Pancreas (tissue), 10 donors: ENCODE measurements at places on chromosomes 12 and 14. TPM values are rescaled to one million over a fixed set of nuclear protein-coding genes. Genes with fewer than 3 reads are reported as not detected.

The FAM90A1 gene
- 1.2 TPM for total RNA-seq

DNA sequence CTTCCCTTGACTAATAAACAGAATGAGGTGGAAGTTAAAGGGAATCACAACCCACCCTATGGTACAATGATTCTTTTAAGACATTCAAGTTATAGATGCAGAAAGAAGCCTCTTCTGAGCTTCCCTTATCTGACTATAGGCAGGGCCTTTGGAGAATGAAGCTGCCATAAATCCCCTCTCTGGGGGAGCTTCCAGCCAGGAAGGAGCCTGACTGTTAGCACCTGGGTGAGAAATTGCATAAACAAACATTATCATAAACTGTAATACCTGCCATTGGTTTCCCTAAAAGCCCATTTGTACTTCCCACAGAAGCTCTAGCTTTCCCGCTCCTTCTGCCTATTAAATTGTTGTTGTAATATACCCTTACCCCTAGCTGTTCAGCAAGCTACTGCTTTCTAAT is 81.3 kb upstream of the RESF1 start:
- DNase-seq, result no peak

The SDR9C7 gene
- not detected for total RNA-seq

- DNase-seq, result peak; percentile 74
Measured at GRCh38 chr12:56007564-56008559, 10.8 kb downstream of the SUOX start.

The DNAI7 gene
- total RNA-seq, result 0.86 TPM

DNA sequence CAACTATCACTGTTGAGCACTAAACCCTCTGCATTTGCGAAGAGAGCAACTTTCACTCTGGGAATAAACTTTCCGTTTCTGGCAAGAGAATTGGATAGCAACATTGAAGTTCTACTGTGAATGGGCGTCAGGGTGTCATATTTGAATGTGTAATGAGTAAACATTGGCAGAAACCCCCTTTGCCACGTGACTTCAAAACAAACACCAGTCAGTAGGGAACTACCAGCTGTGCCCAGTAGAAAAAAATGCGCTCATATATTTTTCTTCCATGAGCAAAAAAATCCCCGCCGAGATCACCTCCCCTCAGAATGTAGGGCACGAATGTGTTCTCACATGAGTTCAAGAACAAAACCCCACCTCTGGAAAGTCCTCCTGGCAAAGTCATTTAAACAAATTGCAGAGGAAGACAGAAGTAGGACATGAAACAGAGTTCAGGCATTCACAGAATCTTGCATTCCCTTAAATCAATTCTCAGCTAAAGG is 80.6 kb downstream of the BTG1 start:
- peak; percentile 89 for DNase-seq

DNA sequence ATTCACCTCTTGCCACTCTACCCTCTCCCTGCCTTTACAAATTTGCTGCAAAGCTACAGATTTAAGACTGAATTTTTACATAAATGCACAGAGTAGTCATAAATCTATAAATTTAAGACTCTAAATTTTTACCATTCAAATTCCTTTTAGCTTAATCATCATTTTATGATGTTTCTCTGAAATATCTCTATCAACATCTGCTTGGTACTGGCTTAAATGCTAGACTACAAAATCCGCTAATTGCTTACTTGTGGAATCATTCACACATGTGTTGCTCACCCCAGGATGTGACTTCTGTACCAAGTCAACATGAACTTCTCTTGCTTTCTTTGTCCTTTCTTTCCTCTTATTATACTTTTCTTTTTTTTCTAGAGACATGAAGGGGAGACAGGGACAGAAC is 109.2 kb downstream of the GALC start:
- DNase-seq, result no peak

DNA sequence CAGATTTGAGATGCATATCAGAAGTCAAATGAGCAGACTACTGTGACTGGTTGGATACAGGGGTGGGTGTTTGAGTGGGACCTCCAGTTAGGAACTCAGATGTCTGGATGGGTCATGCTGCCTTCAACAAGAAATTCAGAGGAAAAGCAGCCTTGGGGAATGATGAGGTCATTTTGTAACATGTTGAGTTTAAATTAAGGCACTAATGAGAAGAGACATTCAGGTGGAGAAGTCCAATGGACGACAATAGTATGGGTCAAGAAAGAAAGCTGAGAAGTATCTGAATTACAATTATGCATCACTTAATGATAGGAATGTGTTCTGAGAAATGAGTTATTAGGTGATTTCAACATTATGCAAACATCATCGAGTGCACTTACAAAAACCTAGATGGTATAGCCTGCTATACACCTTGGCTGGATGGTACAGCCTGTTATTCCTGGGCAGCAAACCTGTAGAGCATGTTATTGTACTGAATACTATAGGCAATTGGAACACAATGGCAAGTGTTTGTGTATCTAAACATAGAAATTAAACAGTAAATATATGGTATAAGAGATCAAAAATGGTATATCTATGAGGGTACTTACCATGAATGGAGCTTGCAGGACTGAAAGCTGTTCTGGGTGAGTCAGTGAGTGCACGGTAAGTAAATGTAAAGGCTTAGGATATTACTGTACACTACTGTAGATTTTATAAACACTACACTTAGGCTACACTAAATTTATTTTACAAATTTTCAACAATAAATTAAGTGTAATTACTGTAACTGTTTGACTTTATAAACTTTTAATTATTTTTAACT is 414.7 kb downstream of the RAD51B start:
- DNase-seq, result no peak

DNA sequence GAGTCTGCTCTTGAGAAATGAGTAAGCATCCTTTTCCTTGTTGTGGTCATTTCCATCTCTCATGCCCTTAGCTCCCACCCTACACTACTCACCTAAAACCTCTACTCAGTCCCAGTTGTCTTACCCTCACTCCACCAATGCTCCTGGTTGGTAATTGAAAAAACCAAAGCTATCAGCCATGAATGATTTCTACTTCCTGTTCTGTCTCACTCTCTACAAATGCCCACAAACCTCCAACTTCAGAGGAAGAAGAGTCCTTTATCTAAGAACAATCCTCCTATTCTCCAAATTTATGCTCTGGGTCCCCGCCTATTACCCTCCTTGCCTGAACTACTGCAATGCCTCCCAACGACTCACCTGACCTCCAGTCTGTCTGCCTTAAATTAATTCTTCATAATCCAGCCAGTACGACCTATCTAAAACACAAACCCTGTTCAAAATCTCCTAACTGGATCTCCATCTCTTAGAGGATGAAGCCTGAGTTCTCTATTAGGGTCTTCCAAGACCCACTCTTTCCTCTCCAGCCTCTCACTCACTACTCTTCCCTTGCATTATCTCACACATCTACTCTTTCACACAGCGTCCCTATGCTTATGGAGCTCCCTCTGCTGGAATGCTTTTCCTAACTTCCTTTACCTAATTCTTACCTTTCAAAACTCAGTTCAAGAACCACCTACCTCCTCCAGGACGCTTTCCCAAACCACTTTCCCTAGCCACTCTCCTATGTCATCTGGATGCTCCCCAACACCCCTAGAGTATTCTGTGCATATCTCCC is 2.2 kb downstream of the DHRS1 start:
- DNase-seq, result no peak

DNA sequence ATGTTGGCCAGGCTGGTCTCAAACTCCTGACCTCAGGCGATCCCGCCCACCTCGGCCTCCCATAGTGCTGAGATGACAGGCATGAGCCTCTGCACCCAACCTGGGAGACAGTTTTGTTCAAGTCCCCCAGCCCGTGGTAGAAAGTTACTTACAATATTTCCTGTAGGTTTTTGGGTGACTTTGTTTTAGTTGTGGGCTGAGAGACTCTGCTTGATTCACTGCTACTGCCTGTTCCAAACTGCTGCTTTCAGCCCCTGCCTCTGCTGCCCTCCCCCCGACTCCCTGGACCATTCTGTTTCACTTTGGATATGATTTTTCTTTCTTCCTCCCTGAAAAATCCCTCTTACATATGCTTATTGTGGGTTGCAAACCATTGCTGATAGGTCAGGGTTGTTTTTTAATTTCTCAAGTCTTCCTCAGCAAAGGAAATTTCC is 13.4 kb upstream of the PCNX1 start:
- no peak for DNase-seq

DNA sequence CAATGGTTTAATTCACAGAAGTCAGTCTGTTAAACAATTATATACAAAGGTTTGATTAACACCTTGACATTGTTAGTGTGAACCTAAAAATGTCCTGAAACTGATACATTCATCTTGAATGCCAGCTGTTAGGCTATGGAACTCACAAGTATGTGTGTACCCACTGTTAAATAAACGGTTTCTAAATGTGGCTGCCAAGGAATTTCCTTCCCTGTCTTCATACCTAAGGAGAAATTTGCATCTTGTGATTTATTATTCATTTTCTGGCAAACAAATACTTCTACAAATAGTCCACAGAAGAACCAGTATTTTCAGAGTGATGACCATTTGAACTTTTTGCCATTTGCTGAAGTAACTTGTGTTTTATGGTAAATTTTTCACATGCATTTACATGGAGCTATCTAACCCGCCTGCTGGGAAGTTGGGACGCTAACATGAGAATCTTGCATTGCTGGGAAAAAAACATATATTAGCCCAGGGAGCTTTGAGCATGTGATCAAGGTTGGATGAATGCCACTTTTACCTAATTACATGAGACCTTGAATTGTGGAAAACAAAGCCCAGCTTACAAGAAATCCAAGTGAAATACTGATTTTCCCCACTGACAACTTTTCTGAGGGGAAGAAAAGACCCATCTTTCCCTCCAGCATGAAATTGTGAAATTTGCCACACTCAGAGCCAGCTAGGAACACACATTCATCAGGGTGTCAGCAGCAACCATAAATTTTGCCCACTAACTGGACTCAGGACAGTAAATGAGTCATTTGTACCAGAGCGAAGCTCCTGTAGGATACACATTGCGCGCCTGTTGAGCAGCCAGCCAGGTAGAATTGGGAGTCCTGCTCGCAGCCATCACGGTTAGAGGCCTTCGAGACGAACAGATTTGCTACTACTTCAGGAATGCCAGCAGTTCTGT is 118.0 kb downstream of the KICS2 start:
- DNase-seq, result no peak

The GYS2 gene
- not detected for total RNA-seq

DNA sequence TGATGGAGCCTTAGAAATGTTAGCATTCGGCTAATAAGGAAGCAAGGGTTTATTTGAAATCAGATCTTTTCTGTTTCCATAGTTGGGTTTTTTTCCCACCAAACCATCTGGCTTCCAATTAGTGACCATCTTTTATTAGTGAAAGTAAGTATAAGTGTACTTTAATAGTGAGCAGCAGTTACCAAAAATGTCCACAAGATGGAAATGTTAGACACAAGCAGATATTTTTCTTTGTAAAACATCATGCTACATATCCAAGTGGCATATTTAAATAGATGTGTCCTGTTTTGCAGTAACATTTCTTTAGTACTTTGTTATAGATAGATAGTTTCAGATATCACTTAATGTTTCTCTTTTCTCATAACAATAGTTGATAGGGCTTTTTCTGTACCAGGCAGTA is 28.8 kb downstream of the YEATS4 start:
- no peak for DNase-seq

DNA sequence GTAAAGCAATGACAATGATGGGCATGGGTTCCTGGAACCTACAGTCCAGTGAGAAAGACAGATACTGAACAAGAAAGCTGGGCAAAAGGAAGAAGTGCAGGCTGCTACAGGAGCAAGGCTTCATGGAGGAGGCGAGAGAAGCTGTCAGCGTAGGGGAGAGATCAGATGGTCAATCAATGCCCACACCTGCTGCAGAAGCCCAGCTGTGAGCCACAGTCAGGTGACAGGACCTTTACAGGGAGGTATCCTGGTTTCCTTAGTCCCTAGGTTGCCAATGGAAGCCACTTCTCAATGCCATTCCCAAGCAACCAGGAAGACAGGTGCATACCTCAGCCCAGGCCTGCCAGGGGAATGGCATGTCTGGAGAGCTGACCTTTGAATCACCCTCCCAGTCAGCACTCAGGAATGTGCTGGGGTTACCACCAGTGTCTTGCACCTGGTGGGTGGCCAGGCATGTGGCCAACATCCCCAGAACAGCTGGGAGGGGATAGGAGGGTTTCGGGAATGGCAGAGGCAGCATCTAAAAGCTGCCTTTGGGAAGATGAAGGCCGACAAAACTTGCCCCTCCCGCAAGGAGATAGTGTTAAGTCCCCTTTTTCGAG is 170.3 kb downstream of the TTC7B start:
- no peak for DNase-seq

The VRTN gene
- 0.16 TPM for total RNA-seq

The RNASE3 gene
- total RNA-seq, result not detected

The PTGDR gene
- total RNA-seq, result 0.18 TPM

GRCh38 chr12:50785406-50786001 is 21.6 kb downstream of the ATF1 start:
- DNase-seq, result no peak

DNA sequence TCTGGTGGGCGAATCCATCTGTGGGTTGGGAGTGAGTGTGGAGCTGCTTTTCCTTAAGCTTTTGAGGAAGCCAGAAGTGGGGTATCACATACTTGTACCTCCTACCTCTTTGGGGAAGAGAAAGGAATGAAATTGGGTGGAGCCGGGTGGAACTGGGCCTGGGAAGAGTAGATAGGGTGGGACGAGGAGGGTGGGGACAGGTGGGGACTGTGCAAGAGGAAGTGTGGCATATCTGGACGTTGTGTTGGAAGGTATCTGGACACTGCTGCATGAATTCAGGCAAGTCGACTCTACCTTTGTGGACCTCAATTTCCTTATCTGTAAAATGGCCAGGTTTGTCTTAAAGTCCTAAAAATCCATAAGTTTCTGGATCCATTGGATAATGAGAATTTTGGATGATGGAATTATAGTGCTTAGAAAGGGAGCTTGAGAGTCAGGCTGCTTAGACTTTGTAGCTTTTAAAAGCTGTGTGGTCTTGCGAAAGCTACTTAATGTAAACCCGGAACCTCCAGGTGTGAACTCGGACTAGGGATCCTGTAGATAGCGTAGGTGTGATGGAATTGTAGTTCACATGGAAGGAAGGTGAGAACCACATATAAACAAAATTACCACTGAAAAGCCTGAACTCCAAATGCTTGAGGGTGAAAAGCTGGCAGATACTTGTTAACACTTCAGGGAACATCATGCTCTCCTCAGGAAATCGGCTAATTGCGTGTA is 2.1 kb downstream of the VRTN start:
- DNase-seq, result no peak

- DNase-seq, result no peak
Measured at GRCh38 chr14:36654794-36655381, 6.8 kb upstream of the PAX9 start.

GRCh38 chr12:88960213-88960878 is 380.1 kb upstream of the KITLG start:
- no peak for DNase-seq

DNA sequence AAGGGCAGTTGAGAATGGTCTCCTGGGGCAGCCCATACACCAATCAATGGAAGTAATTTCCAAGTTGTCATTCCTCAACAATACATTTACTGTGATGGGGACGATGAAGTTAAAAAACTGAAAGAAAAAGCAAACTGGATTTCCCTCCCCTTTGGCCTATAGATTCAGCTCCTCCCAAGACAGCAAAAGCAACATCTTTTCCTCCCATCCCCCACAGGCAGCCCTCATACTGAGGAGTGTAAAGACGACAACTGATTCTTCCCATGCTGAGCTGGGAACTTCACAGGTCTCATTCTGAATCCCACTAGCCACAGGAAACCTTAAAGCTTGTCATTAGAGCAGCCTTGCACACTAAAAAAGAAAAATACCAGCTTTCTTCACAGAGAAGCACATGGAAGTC is 48.5 kb downstream of the PITPNM2 start:
- no peak for DNase-seq
